ENCODE measurements at places on chromosomes 3 and 15. TPM values are rescaled to one million over a fixed set of nuclear protein-coding genes. Genes with fewer than 3 reads are reported as not detected.

MESP1 gene
- 5.6 TPM for total RNA-seq

CCK gene
- total RNA-seq = not detected

STARD5 gene
- 5.8 TPM for total RNA-seq

ABHD17C gene
- 5.3 TPM for total RNA-seq

ROPN1 gene
- not detected for total RNA-seq

SERPINI2 gene
- total RNA-seq = not detected

CPLX3 gene
- 0.09 TPM for total RNA-seq
